ENCODE measurements at places on chromosomes 11 and 22.

DNA sequence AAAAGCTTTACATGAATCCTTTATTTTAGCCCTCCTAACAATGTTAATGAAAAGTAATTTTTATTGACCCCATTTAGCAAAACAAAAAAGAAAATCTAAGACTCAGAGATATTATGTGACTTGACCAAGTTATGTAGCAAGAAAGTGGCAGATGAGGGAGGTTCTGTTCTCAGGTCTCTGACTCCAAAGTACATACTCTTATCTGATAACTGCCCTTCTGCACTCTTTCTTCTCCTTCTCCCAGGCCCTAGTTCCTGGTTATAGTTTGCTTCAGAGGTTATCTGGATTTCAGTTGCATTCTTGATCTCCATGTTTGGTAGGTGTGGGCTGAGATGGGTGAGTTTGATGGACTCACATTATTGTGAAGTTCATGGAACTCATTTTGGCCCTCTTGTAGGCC, 4.5 kb downstream of the OR9Q2 start:
- no peak for DNase-seq

DNA sequence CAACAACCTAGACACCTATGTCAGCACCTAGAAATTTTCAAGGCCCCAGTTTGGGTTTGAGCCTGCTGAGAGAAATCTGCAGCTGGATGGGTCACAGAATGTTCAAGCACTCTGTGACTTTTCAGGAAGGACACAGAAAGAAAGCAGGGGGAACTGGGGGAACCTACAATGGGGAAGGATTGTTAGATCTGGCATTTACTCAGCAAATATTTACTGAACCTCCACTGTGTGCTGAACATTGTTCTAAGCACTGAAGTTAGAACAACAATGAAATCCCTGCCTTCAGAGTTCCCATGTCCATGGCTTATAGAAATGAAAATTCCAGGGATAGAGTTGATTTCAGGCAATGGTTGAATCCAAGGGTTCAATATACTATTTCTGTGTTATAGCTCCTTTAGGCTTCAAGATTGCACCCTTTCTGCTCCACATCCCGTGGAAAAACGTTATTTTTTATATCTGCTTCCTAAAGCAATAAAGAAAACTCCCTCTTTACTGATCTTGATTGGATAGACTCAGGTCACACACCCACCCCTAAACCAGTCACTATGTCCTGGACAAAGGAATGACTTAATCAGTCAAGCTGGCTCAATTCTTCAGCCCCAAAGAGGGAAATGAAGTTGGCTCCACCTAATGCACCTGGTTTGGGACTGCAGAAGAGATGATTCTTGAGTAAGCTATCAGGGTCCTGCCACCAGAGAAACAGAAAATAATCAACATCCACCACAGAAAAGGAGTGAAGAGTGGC, 95.1 kb downstream of the OR5AK2 start:
- no peak for DNase-seq

DNA sequence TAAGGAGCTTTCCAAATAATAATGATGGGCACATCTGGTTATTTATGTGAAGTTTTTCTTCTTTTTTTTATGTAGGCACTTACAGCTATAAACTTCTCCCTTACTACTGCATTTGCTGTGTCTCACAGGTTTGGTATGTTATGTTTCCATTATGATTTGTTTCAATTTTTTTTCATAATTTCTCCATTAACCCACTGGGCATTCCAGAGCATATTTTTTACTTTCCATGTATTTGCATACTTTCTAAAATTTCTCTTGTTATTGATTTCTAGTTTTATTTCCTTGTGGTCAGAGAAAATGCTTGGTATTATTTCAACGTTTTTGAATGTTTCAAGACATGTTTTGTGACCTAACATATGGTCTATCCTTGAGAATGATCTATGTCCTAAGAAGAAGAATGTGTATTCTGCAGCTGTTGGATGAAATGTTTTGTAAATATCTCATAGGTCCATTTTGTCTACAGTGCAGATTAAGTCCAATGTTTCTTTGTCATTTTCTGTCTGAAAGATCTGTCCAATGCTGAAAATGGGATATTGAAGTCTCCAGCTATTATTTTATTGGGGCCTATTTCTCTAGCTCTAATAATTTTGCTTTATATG, 362.1 kb downstream of the DDX10 start:
- DNase-seq: no peak

GRCh38 chr11:103051981-103052380, 40.0 kb downstream of the DCUN1D5 start:
- DNase-seq: no peak

GRCh38 chr11:66561178-66561974, 7.0 kb downstream of the CTSF start:
- no peak for DNase-seq

DNA sequence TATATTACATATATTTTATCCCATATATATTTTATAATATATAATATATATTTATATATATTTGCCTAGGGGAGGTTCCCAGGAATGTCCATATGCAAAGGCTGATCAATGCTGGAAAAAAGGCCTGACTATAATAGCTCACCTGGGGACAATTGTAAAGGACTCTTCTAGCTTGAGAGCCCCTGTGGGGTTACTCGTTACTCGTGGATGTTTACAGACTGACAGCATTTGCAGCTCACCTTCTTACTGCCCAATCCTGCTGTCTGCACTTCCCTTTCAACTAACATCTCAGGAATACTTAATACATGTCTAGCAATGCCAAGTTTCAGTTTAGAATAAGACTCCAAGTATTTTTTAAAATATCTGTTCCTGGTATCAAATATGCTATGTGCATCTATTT, 1365.4 kb upstream of the RAG2 start:
- no peak for DNase-seq

DNA sequence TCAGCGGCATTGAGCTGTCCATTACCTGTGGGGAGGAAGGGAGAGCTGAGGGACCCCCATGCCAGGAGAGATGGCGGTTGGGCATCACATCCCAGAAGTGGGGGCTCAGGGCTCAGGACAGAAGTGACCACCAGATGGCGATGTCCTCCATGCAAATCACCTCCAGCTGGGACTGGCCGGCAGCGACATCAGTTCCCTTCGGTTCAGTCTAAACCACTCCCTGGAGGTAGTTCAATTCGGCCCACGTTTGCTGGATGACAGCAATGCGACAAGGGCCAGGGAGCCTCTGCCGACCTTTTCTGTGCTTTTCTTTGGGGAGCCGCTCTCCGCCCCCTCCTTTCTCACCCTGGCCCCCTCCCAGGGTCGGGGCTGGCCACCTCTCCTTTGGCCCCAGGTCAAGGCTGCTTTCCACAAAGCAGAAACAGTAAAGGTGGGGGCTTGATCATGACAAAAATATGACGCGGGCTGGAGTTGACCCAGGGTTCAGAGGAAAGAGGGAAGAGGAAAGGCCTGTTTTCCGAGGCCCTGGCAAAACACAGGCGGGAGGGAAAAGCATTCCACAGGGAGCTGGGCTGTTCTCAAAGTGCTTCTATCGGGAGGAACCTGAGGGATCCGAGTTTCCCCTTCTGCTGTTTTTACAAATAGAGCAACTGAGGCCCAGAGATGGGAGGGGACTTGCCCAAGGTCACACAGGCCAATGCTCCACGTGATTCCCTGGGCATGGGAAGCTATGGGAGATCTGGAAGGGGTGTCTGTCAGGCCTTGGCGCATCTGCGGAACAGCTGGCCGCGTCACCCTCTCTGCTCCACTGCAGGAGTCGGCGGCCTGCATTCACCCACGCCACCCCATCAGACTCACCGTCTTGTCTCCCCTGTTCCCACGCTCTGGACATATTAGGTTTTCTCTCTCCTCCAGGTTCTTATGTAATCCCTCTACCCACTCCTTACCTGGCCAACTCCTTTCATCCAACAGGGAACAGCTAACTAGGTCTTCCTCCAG, 54.7 kb downstream of the FBXO7 start:
- peak; percentile 60 for DNase-seq

- no peak for DNase-seq
Observed at GRCh38 chr22:48940266-48941032, 887.2 kb downstream of the BRD1 start.

GRCh38 chr22:37610480-37611129, 2.0 kb downstream of the GGA1 start:
- DNase-seq: no peak

GRCh38 chr11:120597250-120598215, 86.0 kb downstream of the GRIK4 start:
- no peak for DNase-seq

DNA sequence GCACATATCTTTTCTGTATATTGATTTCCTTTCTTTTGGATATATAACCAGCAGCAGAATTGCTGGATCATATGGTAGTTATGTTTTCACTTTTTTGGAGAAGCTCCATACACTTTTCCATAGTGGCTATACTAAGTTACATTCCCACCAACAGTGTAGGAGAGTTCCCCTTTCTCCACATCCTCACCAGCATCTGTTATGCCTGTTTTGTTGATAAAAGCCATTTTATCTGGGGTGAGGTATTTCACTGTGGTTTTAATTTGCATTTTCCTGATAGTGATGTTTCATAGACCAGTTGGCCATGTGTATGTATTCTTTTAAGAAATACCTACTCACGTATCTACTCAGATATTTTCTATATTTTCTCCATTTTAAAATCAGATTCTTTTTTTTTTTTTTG, 419.3 kb upstream of the FAT3 start:
- DNase-seq: no peak

- DNase-seq: no peak
Observed at GRCh38 chr11:134374891-134375550, 37.0 kb downstream of the B3GAT1 start.

- DNase-seq: no peak
Observed at GRCh38 chr11:116224889-116225200, 547.9 kb downstream of the BUD13 start.

All from activated CD4-positive, alpha-beta T cell treated with anti-CD3 and anti-CD28 coated beads, Interleukin-2, amount 50 U/mL, for 24 hours (primary cell).